ENCODE measurements at places on chromosomes 7 and 10.

DNA sequence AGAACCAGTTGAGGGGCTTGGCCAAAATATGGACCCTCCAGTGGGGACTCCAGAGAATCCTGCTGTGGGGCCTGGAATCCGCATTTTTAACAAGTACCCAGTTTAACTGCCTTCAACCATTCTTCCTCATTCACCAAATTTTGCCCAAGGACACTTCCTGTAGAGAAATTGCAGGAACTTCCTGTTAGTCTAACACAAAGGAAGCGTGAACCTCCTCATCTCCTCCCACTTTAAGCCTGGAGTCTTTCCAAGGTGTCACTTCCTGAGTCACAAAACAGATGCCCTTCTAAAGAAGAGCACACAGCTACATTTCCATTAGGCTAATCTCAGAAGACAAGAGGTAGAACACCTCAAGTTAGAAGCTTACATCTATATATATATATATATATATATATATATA, 188.4 kb downstream of the PPP1R17 start:
- DNase-seq, result no peak

DNA sequence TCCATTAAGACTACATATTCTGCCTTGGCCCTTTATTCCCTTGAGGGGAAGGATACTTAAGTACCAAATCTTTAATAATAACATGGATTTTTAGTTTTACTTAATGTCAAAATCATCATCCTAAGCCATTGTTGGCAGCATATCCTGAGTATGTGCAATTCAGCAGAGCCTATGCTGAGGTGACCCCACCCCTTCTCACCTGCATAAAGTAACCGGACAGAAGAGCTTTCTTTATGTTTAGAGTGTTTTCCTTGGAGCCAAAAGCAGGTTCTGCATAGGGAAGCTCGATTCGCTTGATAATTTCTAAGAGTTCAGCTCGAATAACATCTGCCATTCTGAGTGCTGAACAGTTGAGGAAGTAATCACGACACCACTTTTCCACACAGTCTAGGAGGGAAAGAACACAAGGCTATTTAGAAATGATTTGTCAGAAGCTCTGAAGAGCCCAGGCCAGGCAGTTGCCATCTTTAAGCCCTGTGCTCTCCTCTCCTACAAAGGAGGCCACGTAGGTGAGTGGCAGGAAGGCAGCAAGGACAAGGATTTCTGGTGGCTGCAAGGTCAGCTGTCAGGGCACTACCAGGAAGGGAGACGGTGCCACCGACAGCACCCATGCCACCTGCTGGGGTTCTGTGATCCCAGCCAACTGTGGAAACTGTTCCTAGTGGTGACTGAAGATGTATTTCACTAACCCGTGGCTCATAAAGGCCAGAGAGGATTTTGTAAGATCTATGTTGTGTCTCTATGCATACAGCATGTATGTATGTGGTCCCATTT, 15.6 kb downstream of the BCCIP start:
- DNase-seq, result no peak

DNA sequence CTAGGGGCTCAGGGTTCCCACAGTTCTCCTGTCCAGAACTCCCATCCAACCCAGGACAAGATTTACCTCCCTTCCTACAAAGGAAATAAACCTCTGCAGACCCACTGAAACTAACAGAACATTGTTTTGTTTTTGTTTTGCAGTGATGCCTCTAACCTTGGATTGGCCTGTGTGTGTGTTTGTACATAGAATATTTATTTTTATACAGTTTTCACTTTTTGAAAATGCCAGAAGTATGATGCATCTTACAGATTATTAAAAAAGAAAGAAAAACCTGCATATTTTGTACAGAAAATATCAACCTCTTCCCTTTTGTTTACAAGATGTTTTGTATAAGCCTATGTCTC, 94.1 kb upstream of the MACROH2A2 start:
- no peak for DNase-seq

DNA sequence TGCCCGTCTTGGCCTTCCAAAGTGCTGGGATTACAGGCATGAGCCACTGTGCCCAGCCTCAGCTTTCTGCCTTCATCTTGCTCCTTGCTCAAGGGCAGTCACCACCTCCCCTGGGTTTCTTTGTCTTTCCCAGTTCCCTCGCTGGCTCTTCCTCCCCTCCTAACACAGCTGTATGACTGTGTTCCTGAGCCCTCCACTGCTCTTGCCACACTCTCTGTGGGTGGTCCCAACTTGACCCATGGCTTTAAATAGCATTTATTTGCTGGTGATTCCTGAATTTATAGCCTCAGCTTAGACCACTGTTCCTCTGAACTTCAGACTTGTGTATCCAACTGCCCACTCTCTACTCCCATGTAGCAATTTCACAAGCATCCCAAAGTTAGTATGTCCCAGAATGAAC, 181.3 kb downstream of the BAMBI start:
- no peak for DNase-seq

DNA sequence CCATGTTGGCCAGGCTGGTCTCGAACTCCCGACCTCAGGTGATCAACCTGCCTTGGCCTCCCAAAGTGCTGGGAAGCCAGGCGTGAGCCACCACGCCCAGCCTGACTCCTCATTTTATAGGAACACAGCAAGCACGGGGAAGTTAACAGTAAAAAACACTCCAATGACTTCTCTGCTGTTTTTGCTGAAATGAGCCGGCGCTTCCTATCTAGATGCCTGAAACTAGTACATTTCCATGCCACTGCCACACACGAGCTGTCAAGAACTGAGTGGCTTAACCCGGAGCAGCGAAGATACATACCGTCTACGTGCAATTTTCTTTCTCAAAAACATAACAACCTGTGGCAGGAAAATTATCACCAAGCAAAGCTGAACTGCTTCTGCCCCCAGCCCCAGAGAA, 16.8 kb downstream of the DAGLB start:
- DNase-seq, result no peak

DNA sequence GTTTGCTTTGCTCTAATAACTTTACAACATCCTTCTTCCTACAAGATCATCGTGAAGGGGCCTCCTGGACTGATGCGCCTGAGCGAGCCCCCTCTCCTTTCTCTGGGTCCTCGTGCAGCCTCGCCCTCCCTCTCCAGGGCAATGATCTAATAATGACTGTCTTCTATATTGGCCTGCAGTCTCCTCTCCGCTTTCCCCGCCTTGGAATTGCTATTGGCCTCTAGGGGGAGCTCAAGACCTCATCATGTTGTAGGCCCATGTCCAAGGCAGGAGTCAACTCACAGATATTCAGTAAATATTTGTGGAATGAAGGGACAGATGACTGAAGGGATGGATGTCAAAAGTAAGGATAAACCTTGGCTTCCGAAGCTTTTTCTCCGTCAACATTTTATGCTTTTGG, 1180.3 kb downstream of the TYW1 start:
- DNase-seq, result no peak

DNA sequence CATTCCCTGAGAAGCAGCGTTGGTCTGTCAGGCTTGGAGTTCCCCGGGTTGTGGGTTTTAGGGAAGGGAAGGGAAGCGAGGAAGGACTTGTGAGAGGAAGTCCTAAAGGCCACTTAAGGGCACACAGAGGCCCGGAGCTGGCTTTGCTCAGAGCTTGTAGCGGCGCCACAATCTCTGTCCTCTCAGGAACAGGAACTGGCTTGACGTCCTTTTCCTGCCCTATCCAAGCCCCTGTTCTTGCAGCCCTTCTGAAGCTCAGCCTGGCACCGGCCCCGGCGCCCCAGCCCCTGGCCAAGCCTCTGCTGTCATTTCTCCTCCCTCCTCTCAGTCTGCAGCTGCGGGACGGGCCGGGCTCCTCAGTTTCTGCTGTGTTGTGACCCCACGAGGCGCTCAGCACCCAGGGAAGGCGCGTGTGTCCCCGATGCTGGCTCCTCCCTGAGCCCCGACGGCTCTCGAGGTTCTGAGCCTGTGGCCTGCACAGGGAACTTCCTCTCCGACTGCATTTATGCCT, at the start of gene GIMAP8:
Gene GIMAP8 (plus strand): TSS at position 140 of the 511 bp plus-strand sequence. CDS start 16,069 bp downstream, outside the sequence.
- peak; percentile 80 for DNase-seq

GRCh38 chr7:67659091-67659490, 662.5 kb downstream of the TYW1 start:
- DNase-seq, result no peak

- no peak for DNase-seq
Measured at GRCh38 chr10:30565449-30565848, 64.1 kb downstream of the LYZL2 start.

- no peak for DNase-seq
Measured at GRCh38 chr10:42941790-42942189, 135.1 kb upstream of the RET start.

- no peak for DNase-seq
Measured at GRCh38 chr7:119270045-119270464, 1002.9 kb upstream of the KCND2 start.

GRCh38 chr10:84269773-84270172, 24.9 kb downstream of the RGR start:
- no peak for DNase-seq

GRCh38 chr10:90905925-90906324, 15.0 kb downstream of the ANKRD1 start:
- DNase-seq, result no peak

- no peak for DNase-seq
Measured at GRCh38 chr10:126496771-126497545, 108.7 kb upstream of the ADAM12 start.

DNA sequence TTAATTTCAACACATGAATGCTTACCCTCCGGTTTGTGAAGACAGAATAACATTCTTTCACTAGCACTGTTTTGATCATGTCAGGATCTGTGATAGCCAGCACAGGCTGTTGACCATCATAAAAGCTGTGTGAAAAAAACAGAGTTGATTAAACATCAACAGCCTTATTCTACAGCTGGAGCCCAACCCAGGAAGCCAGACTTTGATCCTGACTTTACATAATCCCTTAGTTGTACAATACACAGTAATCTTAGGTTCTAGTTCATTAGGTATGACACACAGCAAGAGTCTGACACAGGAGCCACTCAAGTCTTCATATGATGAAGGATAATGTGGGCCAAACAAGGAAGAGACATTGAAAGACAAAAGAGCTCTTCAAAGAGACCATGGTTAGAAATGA, 11.4 kb downstream of the CYP3A4 start:
- DNase-seq, result no peak

- no peak for DNase-seq
Measured at GRCh38 chr7:132097550-132098134, 478.6 kb downstream of the PLXNA4 start.

GRCh38 chr10:47062441-47063200, 151.4 kb downstream of the PTPN20 start:
- no peak for DNase-seq

DNA sequence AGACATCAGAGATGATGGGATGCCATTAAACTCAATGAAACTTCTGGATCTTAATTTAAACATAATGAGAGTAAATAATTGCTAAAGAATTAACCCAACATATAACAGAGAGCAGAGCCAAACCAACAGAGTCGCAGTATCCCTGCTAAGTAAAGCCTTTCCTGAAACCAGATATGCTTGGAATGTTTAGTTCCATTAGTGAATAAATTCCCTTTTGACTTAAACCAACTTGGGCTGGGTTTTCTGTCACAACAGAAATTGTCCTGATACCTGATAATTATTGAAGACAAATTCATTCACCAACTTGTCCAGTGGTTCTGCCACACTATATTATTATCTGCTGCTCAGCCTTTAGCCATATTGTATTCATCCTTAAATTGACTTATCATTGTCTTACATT, 286.7 kb downstream of the FZD1 start:
- no peak for DNase-seq

GRCh38 chr7:48899932-48900331, 24.4 kb upstream of the CDC14C start:
- no peak for DNase-seq

GRCh38 chr7:70539205-70539604, 592.7 kb upstream of the GALNT17 start:
- DNase-seq, result no peak

- no peak for DNase-seq
Measured at GRCh38 chr7:24764972-24765744, 7.9 kb upstream of the GSDME start.

All from CD4-positive, alpha-beta T cell treated with Interleukin-6 at 100 ng/mL for 8 hours (primary cell).